ENCODE measurements at places on chromosomes 2 and 18.

DNA sequence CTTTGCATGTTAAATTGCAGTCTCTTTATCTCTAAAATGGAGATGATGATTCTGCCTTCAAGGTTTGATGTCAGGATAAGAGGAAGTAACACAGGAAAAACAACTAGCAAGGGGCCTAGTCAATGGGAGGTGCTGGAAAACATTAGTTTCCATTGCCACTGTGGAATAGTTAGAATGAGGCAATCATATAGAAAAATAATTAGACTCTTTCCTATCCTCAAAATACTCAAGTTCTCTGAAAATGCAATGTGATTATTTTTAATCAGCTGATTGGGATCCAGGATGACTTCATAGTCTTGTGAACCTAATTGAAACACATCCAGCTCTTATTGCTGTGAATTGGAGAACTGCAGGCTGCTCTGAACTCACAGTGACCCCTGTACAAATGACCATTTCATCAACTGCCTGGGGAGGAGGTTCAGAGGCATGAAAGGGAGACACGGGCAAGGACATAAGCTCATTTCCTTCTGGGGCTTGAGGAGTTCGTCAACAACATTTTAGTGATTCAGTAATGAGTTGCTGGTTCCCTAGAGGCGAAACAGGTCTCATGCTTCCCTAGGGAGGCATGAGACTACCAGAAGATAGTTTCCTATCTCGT is 422.5 kb downstream of the LPIN1 start:
- DNase-seq = no peak

GRCh38 chr2:84299211-84299775 is 159.8 kb downstream of the SUCLG1 start:
- no peak for DNase-seq

DNA sequence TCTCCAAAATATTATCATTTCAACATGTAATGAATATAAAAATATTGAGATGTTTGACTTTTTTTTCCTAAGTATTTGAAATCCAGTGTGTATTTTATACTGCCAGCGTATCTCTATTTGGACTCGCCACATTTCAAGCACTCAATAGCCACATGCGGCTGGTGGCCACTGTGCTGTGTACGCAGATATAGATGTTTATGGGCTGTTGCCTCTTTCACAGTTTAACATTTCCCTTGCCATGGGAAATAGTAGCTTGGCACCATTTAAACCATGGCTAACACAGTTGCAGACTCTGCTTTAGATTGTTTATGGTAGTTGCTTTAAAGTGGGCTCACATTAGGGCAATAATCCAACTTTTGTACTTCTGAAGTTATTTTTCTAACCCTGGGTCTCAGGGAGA is 136.6 kb upstream of the ITGB6 start:
- no peak for DNase-seq

- no peak for DNase-seq
These were observed 100.4 kb downstream of the LDLRAD4 start for GRCh38 chr18:13318731-13319501.

- DNase-seq = no peak
These were observed 4.6 kb downstream of the TGIF1 start for GRCh38 chr18:3454365-3455089.

DNA sequence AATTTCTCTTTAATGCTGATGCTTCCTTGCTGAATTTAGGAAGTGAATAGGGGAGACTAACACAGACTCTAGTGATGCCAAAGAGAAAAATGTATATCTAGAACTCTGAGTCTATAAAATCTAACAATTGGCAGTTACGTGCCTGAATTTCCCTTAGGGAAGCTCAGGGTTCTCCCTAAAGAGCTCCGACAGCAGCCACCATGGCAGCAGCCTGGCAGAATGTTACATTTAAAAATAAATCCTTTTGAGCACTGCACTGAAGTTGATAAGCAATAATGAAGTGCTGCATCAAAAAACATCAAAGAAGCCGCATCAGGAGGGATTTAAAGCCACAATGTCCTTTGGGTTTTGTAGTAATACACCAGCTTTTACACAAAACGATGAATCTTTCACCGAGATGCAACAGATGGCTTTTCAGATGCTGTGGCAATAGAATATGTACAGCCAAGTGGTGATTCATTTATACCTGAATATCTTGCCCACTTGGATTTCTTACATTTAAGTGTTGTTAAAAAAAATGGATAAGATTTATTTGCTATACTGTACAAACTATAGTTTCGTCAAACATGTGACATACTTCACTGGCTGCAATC is 291.2 kb upstream of the SESTD1 start:
- DNase-seq = no peak

DNA sequence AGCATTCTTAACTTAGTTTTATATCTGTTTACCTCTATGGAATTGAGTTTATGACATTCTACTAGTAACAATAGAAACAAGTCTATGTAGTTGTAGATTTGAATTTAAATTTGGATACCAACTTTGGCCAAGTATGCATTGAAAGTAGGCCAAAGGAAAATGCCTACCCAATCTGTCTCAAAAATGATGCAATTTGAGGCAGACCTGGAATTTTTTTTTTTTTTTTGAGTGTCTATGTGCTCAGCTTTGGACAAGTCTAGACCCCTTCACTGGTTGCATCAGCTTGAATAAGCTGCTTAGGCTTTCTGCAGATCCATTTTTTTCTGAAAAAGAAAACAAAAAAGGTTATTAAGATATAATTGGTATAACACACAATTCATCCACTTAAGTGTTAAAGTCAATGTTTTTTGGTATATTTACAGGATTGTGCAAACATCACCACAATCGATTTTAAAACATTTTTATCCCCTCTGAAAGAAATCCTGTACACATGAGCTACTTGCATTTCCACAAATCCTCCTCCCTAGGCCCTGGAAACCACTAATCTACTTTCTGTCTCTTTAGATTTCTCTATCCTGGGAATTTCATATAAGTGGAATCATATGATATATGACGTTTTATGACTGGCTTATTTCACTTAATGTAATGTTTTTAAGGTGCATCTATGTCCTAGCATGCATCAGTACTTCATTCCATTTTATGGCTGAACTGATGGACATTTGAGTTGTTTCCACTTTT is 185.1 kb upstream of the CCDC68 start:
- DNase-seq = no peak

- no peak for DNase-seq
These were observed 58.8 kb upstream of the MSTN start for GRCh38 chr2:190121305-190121704.

DNA sequence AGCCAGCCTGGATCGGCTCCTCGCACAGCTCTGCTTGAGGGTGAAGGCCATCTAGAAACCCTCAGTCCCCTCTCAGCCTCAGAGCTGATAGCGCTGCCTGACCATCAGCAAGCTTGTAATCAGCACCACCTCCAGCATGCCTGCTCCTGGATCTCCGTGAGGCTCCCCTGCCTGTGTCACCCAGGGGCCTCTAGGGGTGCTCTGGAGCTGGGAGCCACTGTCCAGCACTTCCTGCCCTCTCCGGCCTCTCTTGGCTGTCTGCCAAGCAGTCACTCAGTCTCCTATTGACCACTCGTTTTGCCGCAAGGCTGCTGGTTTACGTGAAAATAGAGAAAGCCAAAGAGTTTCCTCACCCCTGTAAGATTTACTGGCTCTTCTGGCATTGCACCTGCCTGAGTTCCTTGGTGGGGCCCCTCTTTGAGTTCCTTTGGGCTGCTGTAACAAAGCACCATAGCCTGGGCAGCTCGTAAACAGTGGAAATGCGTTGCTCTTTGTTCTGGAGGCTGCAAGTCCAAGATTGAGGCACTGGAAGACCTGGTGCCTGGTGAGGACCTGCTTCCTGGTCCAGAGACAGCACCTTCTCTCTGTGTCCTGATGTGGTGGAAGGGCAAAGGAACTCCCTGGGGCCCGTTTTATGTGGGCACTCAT is 17.9 kb downstream of the CAPN10 start:
- DNase-seq = no peak

- DNase-seq = no peak
These were observed 173.5 kb downstream of the ATAD2B start for GRCh38 chr2:23753291-23754010.

DNA sequence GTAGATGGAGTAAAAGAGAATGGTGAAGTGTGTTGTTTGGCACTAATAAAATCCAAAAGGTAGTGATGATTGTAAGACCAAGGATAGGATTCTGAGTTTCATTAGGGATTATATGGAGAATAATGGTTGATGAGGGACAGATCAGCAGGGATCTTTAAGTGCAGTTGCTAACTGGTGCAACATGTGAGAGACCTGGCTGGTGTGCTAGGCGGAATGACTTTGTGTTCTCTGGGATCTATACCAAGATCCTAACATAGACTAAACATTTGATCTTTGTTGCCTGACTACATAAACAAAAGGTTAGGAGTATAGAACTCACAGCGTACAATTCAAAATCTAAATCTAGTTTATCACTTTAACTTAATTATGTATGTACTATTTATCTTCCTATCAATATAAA is 135.4 kb downstream of the PTRHD1 start:
- DNase-seq = no peak

- no peak for DNase-seq
These were observed 2.1 kb upstream of the EMILIN1 start for GRCh38 chr2:27076323-27076722.

GRCh38 chr2:130393318-130393910 is 37.6 kb downstream of the PTPN18 start:
- DNase-seq = no peak

GRCh38 chr2:46365913-46366667 is 68.9 kb downstream of the EPAS1 start:
- DNase-seq = no peak

- no peak for DNase-seq
These were observed 10.6 kb upstream of the PROC start for GRCh38 chr2:127407661-127408003.

DNA sequence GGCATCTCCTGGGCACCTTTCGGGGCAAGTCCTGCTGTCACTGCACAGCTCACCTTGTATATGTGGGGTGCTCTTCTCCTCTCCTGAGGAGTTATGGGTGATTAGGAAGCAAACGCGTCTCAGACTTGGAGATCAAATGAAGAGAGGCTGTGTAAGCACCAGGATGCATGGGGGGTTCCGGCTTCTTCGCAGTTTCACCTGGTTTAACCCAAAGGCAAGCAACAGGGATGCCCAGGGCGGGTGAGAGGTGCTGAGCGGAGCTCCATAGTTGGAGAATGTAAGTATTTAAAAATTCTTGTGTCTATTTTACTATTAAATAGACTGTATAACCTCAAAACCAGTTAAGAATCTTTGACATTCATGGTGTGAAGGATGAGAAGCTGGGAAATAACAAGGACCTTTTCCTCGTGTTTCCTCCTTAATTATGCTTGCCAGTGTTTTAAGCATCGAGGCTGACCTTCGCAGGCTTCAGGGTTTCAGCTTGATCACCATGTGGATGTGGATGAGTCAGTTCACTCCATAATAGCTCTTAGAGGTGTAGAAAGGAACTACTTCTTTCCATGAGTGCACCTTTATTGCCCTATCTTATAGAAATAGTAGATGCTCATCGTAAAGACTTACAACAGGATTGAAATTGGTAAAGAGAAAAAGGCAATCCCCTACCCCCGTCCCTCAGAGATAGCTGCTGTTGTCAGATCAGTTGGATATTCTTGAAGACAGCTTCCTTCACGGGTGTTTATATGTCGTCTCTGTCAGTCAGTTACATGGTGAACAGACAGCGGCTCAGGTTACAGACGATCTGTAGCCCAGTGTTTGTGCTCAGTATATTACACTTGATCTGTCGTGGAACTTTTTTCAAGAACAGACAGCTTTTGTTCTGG is 201.1 kb downstream of the AGAP1 start:
- no peak for DNase-seq

DNA sequence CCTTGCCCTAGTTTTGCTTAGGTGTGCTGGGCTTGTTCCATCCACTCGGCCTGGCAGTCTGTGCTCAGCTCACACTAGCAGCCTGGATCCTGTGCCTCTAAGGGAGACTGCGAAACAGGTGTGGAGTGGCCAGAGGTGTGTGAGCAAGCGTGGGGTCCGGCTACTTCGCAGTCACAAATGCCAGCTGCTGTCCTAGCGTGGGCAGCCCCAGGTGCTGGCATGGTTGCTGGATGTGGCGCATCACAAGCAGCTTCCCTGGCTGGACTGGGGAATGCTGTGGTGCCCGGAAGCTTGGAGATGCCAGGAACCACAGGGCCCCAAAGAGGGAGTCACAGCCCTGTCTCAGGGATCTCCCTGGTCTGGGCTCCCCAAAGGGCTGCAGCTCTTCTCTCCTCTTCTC is 119.0 kb upstream of the TMEFF2 start:
- DNase-seq = no peak

- DNase-seq = no peak
These were observed 193.4 kb downstream of the SMAD7 start for GRCh38 chr18:48757367-48757766.

DNA sequence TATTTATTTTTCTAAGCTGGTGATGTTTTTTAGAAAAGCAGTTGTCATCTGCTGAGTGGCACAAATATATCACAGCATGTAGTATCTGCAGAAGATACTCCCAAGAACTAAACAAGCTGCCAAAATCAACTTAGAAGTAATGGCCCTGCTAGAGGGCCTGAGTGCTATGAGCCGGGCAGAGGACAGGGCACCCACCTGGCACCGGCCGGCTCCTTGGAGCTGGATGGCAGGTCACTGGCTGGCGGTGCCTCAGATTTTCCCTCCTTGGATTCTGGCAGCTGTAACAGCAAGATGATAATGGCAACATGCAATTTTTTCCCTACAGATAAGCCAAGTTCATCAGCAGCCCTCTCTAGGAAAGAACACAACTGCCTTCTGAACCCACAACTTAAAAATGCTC is 79.7 kb downstream of the EMILIN2 start:
- no peak for DNase-seq

GRCh38 chr2:156401861-156402260 is 34.3 kb upstream of the GPD2 start:
- DNase-seq = no peak

GRCh38 chr2:109148117-109148746 is 19.2 kb downstream of the SH3RF3 start:
- DNase-seq = no peak

DNA sequence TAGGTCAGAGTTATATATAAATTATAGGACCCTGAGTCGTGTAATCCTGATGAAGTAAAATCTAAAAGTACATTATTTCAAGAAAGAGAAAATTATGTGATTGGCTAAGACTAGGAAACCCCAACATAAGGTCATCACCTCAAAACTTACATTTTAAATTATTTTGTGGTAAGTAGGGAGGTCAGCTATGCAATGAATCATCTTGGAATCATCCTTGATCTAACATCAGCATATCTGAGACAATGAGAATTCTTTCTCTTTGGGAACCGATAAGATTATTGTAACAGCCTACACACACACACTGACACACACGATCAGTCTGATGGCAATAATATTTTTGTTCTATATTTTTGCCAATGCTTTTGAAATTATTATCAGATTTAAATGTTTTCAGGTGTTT is 904.8 kb upstream of the CHAC2 start:
- no peak for DNase-seq

Measured in stimulated activated CD4-positive, alpha-beta T cell treated with anti-CD3 and anti-CD28 coated beads, Interleukin-1b, Interleukin-23, amount 100 ng/mL, for 48 hours (primary cell).